Stimulated activated CD4-positive, alpha-beta T cell treated with anti-CD3 and anti-CD28 coated beads, Interleukin-15, amount 100 ng/mL, for 48 hours (primary cell): ENCODE measurements at places on chromosomes 6 and 20.

GRCh38 chr6:152948150-152948768, 34.6 kb downstream of the FBXO5 start:
- no peak for DNase-seq

- no peak for DNase-seq
Observed at GRCh38 chr6:98156580-98156979, 677.8 kb upstream of the POU3F2 start.

GRCh38 chr6:122323361-122323760, 76.1 kb upstream of the HSF2 start:
- no peak for DNase-seq

DNA sequence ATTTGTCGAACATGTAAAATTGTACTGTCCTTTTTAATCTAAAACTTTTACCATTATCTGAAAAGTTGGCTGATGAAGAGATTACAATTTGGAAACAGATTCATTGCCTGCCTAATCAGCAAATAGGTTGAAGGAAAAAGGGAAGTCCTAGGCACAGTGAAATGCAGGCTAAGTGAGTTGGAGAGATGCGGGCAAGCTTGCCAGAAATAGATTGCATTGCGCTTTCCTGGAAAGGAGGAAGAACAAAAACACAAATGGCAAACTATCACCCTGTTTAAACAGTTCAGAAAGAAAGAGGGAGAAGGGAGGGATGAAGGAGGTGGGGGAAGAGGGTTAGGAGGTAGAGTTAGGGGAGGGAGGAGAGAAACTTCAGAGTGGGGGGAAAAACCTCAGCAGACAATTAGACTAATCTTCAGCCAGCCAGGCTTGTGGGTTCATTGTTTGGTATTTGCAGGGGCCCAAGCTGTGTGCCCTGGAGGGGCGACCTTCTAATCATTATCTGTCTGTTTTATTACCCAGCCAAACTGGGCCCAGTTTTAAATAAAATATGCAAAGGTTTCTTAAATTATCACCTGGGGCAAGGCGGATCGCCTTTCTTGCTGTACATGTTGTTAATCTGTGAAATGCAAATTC, 465.2 kb downstream of the TFAP2B start:
- DNase-seq = no peak

DNA sequence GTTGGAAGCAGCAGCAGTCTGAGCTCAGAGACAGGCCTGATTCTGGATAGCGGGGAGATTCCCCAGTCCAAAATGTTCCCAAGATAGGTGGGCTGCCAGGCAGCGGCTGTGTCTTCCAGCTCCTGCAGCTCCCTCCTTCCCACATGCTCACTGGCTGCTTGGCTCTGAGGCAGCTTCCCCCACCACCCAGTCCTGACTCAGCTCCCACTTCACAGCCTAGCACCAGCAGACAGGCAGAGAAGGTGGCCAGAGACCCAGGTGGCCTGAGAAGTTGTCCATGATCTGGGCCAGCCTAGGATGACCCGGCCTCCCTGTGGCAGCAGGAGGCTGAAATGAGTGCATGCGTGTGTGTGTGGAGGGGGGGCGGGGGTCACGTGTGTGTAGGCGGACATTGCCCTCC, 94.9 kb downstream of the MDGA1 start:
- DNase-seq = no peak

DNA sequence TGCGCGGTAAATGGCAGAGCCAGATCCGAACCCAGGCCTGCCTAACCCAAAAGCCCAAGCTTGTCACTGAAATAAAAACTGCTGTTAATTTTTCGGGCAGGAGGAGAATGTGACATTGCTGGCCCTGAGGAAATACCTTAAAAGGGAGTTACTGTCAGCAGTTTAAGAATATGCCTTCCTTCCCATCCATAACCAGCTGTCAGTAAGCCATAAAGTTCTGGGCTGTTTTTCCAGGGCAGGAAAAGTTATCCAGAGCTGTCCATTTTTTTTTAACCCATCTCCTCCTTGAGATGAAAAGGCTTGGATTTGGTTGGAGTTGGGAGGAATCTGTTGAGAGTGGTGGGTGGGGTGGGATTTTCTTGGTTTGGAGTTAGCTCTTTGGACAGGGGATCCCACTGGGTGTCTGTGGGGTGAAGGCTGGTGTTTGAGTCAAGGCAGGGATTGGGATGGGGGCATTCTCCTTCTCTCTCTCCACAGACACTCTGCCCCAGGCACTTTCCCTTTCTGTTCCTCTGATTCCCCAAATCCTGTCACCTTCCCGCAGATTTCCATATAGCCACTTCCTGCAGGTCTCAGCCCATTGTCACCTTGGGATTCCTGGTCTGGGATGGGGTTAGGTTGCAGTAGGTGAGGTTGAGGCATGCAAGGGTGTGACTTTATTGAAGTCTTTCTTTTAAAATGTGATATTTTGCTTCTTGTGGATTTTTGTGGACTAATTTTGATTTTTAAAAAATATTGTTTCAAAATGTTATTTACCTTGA, 4.3 kb upstream of the KCNG1 start:
- DNase-seq = no peak

GRCh38 chr6:80468398-80468797, 361.9 kb downstream of the BCKDHB start:
- no peak for DNase-seq

- no peak for DNase-seq
Observed at GRCh38 chr20:36848078-36848660, 27.8 kb upstream of the TLDC2 start.

DNA sequence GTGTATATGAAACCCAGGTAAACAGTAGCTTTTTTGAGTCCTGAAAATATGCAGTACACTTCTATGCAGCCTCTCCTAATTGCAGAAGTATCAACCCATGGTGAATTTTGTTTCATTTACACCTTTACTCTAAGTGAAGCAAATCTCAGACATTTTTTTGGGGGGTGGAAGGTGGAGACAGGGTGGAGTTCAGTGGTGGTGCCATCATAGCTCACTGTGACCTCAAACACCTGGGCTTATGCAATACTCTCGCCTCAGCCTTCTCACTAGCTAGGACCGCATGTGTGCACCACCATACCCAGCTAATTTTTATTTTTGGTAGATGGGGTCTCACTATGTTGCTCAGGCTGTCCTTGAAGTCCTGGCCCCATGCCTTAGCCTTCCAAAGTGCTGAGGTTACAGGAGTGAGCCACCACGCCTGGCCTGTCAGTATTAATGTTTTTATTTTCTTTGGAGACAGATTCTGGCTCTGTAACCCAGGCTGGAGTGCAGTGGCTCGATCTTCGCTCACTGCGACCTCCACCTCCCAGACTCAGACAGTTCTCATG, 80.3 kb downstream of the JARID2 start:
- DNase-seq = no peak

DNA sequence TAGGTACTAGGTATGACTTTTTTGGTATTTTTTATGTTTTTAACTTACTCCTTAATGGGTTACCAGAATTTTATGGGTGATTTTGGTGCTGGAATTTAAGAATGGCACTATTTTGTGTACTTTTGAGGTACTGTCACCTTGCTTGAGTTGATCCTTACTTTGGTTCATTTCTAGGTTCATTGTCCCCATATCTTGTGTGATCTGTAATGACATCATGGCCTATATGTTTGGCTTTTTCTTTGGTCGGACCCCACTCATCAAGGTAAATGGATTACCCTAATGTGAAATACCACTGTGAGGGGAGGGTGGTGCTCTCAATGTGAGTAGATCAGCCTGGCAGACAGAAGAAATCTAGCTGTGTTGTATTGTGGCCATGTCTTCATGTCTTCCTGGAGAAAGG, 57.9 kb downstream of the CDS2 start:
- DNase-seq = no peak

GRCh38 chr6:84356907-84357306, 129.5 kb upstream of the CEP162 start:
- no peak for DNase-seq

DNA sequence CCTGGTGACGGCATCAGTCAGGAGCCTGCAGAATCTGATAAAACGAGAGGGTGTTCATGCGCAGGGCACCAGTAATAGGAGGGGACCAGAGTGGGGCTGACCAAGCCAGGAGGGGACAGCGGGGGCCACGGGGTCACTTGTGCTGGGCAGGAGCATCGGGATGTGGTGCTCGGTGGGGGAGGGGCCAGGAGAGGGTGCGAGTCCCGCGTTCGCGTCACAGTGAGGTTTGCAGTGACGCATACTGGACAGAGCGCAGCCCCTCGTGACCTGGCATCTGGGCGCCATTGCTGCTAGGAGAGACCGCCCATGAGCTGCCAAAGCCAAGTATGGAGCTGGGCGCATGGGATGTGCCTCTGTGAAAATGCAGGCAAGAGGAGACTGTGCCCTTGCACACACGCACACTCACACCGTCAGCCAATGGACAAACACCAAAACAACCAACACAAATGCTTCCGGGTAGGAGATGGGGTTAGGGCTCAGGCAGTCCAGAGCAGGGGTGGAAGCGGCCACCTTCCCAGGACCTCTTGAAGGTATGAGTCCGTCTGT, 13.9 kb upstream of the MTG2 start:
- DNase-seq = no peak

DNA sequence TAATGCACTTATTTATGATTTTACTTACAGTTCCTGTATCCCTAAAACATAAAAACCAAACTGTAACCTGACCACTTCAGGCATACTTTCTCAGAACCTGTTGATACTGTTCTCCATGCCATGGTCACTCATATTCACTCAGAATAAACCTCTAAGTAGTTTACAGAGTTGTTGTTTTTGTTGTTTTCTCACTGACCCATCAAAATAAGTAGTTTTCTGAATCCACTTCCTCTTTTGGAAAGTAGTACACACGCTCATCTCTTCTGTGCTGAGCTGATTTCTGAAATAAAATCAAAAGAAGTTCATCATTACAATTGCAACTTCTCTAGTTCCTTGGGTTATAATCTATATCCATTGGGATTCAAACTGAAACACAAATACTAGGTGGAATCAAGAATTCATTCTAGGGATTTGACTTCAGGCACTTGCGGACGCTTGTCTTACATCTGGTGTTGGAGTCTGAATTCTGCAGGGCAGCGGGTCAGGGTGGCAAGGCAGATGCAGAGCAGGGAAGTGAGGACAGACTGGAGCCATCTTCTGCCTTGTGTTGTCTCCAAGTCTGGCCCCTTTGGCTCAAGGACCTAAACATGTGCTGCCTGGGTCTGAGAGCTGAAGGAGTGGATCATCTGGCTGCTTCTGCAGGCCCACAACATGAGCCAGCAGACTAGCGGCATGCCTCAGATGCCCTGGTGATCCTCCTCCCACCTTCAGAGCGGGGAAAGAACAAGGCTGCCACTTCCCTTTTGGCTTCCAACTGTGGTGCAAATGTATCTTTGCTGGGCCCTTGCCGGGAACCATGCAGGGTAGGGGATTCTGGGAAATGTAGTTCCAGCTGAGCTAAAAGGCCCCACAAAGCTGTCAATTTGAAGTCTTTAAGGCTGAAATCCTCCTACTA, 167.9 kb upstream of the MYLIP start:
- DNase-seq = no peak

GRCh38 chr20:35023624-35024023, 68.0 kb downstream of the MYH7B start:
- no peak for DNase-seq

DNA sequence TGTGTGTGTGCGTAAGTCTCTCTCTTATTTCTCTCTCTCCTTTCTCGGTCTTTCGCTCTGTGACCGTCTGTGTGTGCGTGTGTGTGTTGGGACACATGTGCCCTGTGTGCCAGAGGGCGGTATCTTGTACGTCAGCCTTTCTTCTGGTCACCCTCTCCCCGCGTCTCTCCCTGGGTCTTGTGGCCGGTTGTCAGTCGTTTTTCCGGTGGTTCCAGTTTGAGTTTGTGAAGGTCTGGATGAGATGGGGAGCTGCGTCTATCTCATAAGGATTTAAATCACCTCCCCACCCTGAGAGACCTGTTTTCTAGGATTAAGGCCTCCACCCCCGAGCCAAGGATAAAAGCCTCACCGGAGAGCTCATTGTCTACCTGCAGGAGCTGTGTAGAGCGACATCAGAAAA, 295.5 kb upstream of the ZNF337 start:
- DNase-seq = no peak

- DNase-seq = no peak
Observed at GRCh38 chr6:148737806-148738205, 9.0 kb upstream of the UST start.

DNA sequence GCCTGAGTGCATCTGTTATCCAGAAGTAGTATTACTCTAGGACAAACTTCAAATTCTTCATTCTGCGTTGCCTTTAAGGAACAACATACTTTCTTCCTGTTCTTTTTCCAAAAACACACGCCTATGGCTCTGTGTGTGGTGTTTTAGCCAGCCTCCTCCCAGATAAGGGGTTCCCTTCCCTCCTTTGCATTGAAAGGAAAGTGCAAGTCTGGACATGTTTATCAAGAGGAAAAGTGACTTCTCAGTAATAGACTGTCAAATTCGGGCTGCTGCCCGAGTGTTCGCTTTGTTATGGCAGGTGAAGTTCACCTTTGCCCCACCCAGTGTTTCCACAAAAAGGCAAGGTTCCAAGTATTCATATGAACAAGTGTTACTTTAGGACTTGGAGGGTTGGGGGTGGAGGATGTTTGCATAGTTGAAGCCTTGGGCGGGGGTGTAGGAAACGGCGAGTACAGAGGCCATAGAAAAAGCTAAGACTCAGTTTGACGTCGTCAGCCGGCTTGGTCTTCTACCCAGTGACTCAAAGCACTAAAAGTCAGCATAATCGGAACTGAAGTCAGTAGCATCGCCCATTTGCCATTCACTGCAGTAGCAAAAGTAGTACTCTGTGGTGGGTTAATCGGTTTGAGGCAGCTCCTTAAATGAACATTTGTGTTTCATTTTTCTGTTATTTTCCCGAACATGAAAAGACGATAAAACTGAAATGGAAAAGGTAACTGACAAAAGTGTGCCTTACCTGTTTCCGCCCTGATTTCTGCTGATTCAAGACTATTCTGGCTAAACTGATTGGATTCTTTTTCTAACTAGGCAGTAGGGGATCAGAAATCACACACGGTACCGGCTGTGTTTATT, 12.5 kb downstream of the PRDM1 start:
- DNase-seq = peak; percentile 82

- DNase-seq = no peak
Observed at GRCh38 chr6:164108869-164109769, 694.6 kb downstream of the QKI start.

DNA sequence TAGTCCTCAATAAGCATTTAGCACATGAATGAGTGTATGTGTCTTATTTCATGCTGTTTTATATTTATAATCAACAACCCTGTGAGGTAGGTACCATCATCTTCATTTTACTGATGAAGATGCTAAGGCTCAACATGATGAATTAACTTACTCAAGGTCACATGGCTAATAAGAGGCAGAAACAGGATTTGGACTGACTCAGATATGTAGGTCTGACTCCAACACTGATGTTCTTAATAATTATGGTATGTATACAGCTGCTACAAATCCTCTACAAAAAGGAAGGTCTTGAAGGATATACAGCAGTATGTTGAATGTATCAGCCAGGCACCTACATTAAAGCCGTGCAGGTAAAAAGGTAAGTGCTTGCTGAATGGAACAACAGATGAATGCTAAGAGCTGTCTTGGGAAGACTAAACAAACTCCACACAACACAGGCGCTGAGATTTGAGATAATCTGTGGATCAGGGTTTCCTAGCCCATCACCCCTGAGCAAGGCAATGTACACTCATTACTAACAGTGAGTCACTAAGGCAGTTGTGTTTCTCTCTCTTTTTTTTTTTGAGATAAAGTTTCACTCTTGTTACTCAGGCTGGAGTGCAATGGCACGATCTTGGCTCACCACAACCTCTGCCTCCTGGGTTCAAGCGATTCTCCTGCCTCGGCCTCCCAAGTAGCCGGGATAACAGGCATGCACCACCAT, 31.9 kb downstream of the TTI1 start:
- no peak for DNase-seq
